ENCODE measurements at places on chromosomes 5 and 9.

- DNase-seq, result no peak
Observed at GRCh38 chr5:62550103-62550502, 28.5 kb upstream of the LRRC70 start.

GRCh38 chr5:126695091-126695490 lies 81.8 kb upstream of the LMNB1 start:
- DNase-seq, result no peak

DNA sequence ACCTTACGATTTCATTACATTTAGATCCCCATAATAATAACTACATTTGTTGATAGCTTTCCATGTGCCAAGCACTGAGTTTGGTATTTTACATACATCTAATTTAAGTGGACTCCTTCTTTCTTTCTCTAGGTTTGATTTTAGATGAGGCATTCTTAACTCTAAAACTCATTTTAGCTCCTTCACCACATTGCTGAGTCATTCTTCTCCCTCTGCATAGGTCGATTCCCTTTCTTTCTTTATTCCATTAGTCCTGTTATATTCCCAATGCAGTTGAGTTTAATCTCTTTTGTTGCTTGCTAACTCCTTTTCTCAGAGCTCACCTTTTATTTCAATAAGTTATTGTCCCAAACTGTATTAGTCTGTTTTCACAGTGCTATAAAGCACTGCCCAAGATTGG lies 329.8 kb downstream of the TAF11L14 start:
- DNase-seq, result no peak

- DNase-seq, result no peak
Observed at GRCh38 chr5:126028336-126028735, 394.9 kb upstream of the GRAMD2B start.

- no peak for DNase-seq
Observed at GRCh38 chr5:54867310-54867944, 118.0 kb downstream of the ESM1 start.

DNA sequence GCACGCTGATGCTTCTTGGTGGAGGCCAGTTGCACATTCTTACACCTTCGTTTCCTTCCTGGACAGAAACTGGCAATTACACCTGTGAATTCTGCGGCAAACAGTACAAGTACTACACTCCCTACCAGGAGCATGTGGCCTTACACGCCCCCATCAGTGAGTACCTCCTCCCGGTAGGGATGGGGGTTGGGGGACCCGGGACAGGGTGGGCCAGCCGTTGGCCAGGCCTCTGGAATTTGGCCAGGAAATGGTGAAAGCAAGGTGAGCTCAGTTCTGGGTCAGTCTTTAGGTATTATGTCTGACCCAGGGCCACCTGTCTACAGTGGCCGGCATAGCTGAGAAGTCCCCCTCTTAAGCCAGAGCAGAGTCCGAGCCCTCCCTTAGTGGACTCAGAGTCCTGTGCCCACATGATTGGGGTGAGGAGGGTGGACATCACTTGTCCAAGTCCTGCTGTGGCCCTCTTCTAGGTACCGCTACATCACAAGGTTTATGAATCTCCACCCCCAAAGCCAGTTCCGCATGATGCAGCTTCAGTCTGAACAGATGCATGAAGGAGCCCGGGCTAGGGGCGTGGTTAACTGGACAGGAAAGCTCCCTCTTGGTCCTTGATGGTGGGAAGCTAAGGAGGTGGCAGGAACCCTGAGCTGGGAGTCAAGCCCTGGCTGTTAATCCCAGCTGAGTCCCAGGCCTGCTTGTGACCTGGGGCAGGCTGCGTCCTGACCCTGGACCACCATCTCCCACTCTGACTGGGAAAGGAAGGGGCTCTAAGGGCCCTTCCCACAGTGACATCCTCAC lies 61.3 kb downstream of the AMBP start:
- no peak for DNase-seq

GRCh38 chr5:32551865-32552264 lies 33.5 kb upstream of the SUB1 start:
- no peak for DNase-seq

GRCh38 chr9:123749580-123750202 lies 180.2 kb downstream of the DENND1A start:
- no peak for DNase-seq

DNA sequence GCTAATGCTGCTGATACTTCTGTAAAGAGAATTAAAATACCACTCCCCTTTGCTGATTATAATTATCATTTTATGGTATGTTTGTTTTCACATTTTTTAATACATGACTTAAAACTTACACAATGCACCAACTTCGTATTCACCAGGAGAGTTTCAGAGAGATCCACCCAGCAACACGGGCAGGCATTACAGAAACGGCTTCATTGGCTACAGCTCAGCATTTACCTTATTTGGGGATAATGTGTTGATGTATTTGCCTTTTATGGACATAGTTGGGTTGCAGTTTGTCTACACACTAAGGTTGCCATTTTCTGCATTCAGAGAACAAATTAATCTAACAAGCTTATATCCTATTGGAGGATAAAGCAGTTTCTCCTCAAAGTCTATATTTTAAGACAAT lies 423.6 kb downstream of the PRDM9 start:
- no peak for DNase-seq

DNA sequence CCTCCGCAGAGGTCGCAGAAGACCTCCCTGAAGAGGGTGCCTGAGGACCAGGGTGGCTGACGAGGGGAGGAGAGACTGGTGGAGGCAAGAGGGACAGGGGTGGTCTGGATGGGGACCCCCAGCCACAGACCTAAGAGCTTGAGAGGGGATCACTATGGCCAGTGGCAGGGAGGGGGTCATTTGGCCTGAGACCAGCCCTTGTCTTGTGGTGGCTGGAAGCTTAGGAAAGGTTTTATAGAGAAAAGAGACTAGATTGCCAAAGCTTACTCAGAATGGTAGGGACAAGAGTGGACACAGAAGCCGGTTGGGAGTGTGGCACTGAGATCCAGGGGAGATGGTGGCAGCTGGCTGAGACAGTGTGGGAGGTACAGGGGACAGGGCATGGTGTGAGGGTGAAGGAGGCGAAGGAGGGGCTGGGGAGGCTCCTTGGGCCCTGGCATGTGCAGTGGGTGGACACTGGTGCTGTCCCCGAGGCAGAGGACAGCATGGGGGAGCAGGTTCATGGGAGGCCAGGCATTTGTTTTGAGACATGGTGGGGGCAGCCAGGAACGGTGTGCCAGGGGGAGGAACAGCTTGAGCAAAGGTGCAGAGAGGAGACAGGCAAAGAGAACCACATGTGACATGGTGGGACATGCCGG lies 123.0 kb downstream of the C9orf50 start:
- no peak for DNase-seq

DNA sequence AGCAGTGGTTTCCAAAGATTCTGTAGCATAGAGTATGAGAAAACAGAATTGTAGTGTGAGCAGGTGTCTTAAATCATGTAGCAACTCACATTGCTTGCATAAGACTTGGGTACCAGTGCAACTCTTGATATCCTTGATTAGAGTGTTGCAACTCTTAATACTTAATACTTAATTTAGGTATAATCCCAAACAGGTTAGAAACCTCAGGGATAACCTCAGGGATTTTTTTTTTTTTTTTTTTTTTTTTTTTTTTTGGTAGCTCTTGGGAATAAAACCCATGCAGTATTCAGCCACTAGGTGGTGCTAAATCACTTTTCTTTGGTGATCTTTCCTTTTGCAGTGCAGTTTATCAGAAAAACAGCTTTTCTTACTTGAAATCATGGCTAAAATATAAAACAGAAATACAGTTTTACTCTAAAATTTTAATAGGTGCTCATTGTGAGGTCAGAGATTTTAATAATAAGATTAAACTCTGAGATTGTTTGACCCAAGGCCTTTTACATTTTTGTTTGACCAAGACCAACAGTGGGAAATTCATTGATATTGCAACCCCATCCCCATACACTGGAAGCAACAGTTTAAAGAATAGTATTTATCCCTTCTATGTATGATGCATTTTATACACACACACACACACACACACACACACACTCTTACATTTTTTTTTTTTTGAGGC lies 55.3 kb downstream of the ERAP1 start:
- no peak for DNase-seq

- DNase-seq, result no peak
Observed at GRCh38 chr5:35849860-35850259, 6.8 kb upstream of the IL7R start.

DNA sequence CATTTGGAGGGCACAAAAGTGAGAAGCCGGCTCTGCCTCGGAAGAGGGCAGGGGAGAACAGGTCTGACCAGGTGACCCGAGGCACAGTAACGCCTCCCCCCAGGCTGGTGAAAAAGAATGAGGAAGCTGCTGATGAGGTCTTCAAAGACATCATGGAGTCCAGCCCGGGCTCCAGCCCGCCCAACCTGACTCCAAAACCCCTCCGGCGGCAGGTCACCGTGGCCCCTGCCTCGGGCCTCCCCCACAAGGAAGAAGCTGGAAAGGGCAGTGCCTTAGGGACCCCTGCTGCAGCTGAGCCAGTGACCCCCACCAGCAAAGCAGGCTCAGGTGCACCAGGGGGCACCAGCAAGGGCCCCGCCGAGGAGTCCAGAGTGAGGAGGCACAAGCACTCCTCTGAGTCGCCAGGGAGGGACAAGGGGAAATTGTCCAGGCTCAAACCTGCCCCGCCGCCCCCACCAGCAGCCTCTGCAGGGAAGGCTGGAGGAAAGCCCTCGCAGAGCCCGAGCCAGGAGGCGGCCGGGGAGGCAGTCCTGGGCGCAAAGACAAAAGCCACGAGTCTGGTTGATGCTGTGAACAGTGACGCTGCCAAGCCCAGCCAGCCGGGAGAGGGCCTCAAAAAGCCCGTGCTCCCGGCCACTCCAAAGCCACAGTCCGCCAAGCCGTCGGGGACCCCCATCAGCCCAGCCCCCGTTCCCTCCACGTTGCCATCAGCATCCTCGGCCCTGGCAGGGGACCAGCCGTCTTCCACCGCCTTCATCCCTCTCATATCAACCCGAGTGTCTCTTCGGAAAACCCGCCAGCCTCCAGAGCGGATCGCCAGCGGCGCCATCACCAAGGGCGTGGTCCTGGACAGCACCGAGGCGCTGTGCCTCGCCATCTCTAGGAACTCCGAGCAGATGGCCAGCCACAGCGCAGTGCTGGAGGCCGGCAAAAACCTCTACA lies 11.8 kb downstream of the QRFP start:
- DNase-seq, result no peak

DNA sequence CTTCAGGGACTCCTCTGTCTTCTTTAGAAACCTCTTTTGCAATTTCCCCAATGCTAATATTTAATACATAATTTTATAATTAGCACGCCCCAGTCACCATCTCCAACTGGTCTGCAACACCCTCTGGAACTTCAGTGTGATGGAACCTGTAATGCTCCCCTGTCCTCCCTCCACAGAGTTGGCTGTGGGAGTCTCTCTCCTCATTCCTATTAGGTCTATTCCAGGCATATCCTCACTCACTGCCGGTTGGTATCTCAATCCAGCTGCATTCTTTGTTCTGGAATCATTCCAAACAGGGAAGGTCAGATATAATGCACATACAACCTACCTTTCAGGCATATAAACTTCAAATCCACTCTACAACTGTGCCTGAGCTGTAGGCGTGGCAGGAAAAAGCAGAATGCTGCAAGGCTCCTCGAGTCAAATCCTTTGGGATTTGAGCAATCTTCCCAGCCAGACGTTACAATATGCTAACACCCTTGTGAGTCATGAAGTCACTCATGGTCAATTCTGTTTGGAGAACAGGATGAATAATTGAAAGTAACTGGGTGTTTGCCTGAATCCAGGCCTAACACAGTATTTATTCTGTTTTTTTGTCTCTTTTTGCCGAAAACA lies 293.8 kb downstream of the CWC27 start:
- DNase-seq, result no peak

GRCh38 chr5:52684051-52684450 lies 103.7 kb upstream of the ITGA1 start:
- DNase-seq, result no peak

DNA sequence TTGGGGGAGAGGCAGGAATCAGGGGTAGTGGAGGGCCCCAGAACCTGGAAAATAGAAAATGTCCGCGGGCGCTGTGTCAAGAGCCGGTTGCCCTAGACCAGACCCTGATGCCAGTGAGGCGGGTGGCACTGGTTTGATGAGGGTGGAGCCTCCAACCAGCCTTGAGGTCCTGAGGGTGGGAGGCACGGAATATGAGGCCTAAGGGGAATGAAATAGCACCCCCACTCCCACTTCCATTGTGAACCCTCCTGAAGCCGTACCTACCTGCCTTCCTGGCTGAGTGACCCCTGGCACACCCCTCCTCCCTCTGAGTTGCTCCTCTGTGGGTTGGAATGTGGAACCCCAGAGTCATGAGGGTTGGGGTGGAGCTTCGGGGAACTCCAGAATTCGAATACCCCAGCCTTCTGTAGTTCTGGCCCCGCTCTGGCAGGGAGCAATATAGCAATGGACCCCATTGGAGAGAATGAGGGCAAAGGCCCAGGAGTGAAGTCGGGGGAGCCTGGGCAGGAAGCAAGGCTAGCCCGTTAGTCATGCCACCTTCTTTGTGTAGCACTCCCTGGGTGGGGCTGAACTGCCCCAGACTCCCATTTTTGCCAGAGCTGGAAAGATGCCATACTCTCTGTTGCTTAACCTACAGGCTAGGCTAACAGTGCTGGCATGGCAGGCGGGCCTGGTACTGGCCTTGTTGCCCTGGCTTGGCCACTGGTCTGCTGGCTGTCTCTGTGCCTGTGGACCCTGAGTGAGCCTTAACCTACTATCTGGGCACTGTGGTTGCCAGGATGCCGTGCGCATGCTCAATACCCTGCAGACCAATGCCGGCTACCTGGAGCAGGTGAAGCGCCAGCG lies 1.0 kb downstream of the FPGS start:
- no peak for DNase-seq

- DNase-seq, result no peak
Observed at GRCh38 chr9:75983319-75984045, 93.0 kb downstream of the PCSK5 start.

GRCh38 chr9:97039514-97039860 lies 545 bp upstream of the CTSV start:
- no peak for DNase-seq

- no peak for DNase-seq
Observed at GRCh38 chr9:129619787-129620668, 873 bp downstream of the C9orf50 start.

GRCh38 chr9:14365670-14366069 lies 51.7 kb upstream of the NFIB start:
- DNase-seq, result no peak

DNA sequence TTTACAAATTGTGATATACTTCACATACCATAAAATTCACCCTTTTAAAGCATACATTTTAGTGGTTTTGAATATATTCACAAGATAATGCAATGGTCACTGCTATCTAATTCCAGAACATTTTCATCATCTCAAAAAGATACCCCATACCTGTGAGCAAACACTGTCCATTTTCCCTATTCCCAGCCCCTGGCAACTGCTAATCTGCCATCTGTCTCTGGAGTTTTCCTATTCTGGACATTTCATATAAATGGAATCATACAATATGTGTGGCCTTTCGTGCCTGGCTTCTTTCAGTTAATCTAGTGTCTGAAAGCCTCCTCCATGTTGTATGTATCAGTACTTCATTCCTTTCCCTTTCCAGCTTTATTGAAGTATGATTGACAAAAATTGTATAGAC lies 14.7 kb downstream of the SNX30 start:
- no peak for DNase-seq

DNA sequence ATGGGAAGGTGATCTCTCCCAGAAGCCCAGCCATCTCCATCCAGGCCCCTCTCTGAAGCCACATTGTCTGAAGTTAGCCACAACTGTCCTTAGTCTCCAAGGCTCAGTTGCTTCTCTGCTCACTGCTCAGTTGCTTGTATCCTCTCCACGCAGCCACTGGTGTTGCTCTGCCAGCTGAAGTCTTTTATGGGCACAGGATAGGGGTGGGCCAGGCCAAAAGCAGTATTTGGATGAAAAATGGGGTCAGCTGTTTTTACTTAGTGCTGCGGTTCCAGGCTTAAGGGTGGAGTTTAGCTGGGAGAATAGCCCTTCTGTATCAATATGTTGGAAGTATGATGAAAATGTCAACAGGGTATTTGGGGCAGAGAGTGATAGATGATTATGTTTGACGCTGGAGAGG lies 168.8 kb upstream of the PPP1R2B start:
- DNase-seq, result no peak
